Astrocyte (in vitro differentiated cells and primary cell): ENCODE measurements at places on chromosomes 1 and 21. TPM values are rescaled to one million over a fixed set of nuclear protein-coding genes. Genes with fewer than 3 reads are reported as not detected.

DNA sequence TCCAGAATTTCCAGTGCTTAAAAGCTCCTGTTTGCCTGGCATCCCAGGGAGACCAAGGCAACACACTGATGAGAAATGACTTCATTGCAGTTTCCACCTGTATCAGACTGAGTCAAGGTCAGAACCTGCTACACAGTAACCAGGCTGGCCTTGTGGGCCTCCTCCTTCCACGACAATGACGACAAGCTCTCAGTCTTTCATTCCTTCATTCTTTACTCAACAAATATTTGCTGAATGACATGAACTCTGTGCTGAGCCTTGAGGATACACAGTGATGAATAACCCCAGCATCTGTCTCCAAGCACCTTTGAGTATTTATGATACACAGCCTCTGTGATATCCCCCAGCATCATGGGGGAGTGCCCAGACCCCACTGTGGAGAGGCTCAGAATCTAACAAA lies 8.9 kb upstream of the LCE5A start:
- no peak for DNase-seq

DNA sequence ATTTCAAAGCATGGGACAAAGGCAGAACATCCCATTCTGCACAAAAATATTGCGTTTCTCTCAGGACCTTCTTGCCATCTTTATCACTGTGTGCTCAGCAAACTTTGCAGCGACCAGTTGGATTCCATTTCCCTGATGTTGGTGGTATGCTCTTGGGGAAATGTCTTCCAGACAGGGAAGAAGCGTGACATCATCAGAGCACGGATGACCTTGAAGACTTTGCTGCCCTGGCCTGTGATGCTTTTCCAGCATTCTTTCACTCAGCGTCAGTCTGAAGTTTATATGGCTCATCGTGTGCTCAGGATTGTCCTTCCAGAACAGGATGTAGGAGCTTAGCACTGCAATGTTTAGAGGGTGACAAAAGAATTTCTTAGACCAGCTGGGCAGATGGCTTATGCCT lies 131.4 kb upstream of the F3 start:
- peak; percentile 68 for DNase-seq

- DNase-seq: no peak
These were observed 845 bp upstream of the KLHDC8A start for GRCh38 chr1:205357567-205357966.

DNA sequence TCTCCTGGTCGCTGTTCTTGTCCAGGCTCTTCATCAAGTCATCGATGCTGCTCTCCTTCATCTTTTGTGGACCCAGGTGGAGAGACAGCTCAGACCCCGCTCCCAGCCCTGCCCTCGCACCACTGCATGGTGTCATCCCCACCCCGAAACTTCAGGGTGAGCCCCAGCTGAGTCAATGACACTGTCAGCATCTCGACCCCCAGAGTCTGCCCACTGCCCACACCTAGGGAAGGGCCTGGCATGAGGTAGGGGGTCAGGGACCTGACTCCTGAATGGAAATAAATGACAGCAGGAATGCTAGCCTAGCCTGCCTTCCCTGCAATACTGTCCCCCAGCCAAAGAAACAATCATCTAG lies 1.6 kb upstream of the S100A6 start:
- no peak for DNase-seq

- DNase-seq: no peak
These were observed 48.4 kb downstream of the NEK7 start for GRCh38 chr1:198205016-198205684.

- no peak for DNase-seq
These were observed 161.3 kb upstream of the NR5A2 start for GRCh38 chr1:199866210-199866617.

GRCh38 chr1:47761201-47761930 lies 235.8 kb downstream of the TRABD2B start:
- DNase-seq: no peak

GRCh38 chr1:148318123-148318903 lies 164.8 kb downstream of the PPIAL4G start:
- no peak for DNase-seq

DNA sequence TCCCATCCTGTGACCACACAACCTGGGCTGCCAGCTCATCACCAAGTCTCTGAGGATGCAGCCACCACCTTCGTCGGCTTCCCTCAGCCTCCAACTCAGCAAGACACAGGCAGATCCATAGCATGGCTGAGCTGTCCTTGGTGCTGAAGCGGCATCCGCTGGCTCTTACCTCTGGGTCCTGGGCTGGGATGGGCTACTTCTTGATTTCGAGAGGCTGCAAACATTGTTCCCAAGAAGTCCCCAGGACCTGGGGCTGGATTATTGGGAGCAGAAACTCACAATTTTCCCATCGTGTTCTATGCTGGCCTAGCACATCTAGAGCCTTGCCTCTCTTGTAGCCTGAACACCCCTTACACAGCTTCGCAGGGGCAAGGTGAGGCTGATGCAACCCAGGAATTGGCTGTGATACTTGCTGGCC lies 24.9 kb upstream of the C1QA start:
- DNase-seq: peak; percentile 37

DNA sequence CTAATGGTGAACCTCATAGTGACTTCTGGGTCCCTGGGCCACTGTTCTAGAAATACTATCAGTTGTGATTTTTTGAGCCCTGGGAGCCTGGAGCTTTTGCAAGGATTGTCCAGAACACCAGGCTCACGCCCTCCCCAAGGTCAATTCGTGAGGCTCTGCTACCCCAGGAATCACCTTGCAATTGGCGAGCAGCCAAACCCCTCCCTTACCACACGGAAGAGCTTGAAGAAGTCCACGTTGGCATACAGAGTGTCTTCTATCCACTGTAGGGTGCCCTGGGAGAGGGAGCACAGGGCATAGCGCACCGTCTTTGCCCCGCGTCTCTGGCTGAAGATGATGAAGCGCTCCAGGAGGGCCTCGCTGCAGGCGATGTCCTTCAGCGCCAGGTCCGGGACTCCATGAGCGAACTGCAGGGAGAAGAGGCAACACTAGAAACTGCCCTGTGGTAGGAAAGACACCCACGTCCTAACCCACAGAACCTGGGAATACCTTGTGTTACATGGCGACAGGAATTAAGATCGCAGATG lies 22.3 kb downstream of the ABCA4 start:
- DNase-seq: no peak

DNA sequence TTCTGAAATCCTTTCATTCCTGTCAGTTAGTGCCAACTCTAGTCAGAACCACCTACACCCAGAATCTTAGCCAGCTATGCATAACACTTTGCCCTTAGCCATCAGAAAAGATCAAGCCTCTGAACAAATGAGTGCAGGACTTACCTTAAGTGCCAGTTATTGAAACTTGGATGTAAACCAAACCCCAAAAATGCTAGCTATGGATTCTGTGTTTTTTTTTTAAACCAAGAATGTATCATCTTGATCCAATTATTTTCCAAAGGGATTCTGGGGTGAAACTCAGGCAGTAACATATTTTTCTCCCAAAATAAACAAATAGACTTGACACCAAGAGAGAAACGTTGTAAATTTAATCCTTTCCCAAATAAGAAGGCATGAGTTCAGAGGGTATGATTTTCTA lies 538.6 kb upstream of the ADAMTS5 start:
- DNase-seq: peak; percentile 73

DNA sequence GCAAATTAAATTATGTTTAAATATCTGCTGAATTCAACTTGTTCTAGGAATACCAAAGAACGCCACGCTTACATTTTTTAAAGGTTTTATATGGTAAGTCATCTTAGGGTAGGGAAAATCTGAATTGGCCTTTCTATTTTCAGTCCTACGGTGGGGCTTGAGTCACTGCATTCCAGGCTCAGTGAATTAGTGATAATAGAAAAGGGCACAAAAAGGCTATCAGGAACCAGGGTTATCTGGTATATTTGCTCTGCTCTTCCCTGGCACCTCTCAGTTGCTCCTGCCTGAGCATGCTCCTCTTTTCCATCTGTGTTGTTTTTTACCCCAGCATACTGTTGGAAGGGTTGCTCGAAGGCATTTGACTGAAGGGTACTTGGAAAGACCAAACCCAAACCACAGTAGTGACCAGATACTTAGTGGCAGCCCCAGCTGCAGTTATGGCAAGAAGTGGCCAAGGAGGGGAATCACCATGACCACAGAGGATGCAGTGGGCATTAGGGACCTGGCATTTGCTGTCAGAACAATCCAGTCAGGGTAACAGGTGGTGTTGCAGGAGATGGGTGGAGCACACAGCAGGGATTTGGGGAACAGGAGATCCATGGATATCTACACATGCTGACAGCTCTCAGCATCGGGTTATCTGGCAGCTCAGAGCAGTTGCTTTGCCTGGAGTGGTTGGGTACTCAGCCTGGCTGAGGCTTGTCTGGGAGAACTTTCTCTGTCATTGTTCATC lies 2.3 kb downstream of the OVAAL start:
- DNase-seq: peak; percentile 76

GRCh38 chr1:93532780-93533378 lies 85.0 kb downstream of the FNBP1L start:
- no peak for DNase-seq

DNA sequence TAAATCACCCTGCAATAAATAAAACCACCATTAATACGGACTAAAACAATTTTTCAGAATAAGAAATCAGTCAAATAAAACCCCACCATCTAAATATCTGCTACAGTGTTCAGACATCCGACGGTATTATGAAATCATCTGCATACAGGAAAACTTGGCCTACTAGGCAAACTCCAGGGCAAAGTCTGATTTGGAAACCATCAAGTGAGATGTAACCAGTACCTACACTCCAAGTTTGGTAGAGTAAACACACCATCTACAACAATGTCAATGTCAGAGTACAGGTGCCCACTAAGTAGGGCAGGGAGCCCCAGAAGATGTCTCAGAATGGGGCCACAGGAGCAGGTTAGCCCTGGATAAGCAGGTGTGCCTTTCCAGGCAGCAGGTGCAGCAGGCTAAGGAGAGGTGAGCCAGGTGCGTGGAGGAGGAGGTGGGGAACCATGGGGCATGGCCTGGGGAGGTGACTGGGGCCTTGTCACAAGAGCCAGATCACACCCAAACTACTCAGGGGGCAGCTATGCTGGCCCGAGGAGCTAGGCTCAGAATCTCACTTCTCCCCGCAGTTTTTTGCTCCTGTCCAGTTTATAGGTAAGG lies 59.6 kb downstream of the CAPZB start:
- DNase-seq: no peak

- no peak for DNase-seq
These were observed 12.7 kb upstream of the PARS2 start for GRCh38 chr1:54777011-54777410.

DNA sequence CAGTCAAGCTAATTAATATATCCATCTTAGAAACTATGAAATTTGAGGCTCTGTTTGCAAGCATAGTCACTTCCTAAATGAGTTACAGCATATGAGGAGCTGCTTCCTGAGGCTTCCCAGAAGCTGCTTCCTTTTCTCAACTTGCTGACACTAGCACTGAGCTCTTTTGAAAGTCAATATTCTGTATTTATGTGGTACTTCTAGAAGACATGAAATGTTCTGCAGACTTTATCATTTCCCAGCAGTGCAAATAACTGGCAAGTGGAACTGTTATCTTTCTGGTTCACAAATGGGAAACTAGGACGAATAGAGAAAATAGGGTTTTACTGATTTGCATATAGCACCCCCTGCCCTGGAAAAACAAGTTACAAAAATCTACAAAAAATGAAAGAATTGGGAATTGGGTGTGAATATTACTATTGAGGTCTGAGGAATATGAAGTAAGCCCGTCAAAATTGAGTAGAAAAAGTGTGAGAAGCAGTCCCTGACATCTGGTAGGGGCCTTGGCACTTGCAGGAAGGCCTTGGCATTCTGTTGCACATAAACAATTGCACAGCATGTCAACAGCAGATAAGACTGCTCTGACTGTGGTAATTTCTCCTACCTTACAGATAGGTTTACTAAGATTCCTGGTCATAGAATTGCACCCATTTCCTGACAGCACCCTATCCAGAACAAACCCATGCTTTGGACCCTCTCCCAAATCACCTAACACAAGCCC lies 7.1 kb downstream of the GIPC2 start:
- DNase-seq: no peak

- peak; percentile 79 for DNase-seq
These were observed 27.1 kb downstream of the SLC30A1 start for GRCh38 chr1:211551638-211552460.

GRCh38 chr1:234942012-234942332 lies 186.7 kb downstream of the TOMM20 start:
- peak; percentile 71 for DNase-seq

DNA sequence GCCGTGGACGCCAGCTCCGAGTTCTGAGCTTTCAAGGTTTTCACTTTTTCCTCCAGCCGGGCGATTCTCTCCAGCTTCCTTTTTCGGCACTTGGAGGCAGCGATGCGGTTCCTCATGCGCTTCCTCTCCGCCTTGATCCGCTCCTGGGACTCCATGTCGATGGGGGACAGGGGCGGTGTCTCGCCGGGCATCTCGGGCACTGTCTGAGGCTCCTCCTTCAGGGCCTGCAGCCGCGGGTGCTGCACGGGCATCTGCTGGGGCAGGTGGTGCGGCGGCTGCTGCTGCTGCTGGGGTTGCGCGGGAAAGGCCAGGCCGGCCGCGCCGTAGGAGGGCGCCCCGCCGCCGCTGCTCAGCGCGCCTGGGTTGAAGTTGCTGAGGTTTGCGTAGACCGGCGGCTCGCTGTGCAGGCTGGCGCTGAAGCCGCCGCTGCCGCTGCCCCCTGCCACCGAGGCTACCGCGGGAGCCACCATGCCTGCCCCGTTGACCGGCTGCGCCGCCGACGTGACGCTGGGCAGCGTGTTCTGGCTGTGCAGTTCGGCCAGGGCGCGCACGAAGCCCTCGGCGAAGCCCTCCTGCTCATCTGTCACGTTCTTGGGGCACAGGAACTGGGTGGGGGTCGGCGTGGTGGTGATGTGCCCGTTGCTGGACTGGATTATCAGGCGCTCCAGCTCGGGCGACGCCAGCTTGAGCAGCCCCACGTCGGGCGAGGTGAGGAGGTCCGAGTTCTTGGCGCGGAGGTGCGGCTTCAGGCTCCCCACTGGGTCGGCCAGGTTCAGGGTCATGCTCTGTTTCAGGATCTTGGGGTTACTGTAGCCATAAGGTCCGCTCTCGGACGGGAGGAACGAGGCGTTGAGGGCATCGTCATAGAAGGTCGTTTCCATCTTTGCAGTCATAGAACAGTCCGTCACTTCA lies 1.4 kb downstream of the JUN start:
- peak; percentile 20 for DNase-seq

GRCh38 chr21:30329203-30329875 lies 8.2 kb downstream of the KRTAP27-1 start:
- DNase-seq: no peak

DNA sequence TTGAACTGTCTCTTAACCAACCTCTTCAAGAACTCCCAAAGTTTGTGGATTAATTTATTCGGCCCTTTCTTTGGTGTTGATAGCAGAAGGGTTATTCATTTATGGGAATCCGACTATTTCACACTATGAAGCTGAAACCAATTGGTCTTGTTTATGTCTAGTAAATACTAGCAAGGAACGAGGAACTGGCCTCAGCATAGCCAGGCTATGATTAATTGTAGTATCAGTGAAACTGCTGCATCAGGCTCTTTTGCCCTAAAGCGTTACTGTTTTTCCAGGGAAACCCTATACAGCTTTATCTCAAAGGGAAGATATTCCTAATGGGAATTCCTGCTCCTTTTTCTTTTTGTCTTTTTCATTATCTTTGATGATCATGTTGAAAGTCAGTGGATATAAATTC lies 35.1 kb downstream of the CLEC20A start:
- no peak for DNase-seq

HTR1D gene
- 3.3 and 3.8 TPM in 2 replicates for total RNA-seq

AQP10 gene
- 0.17 TPM in 1 of 2 replicates, not detected in the other for total RNA-seq

TNNT2 gene
- 2.2 and 6.1 TPM in 2 replicates for total RNA-seq

FCRL6 gene
- not detected in 2 replicates for total RNA-seq

CRYBG2 gene
- 1.8 and 5.3 TPM in 2 replicates for total RNA-seq

TPTE gene
- total RNA-seq: not detected in 2 replicates

TNFSF4 gene
- 3.0 and 3.3 TPM in 2 replicates for total RNA-seq

UBE2U gene
- not detected in 2 replicates for total RNA-seq

FOXO6 gene
- 1.2 TPM in 2 replicates for total RNA-seq

FNDC10 gene
- total RNA-seq: 7.4 and 8.7 TPM in 2 replicates

FAM131C gene
- 0.11 and 0.38 TPM in 2 replicates for total RNA-seq

WDR26 gene
- 105 and 113 TPM in 2 replicates for total RNA-seq
